ENCODE measurements at places on chromosomes 2 and 18. TPM values are rescaled to one million over a fixed set of nuclear protein-coding genes. Genes with fewer than 3 reads are reported as not detected.

The SP5 gene
- total RNA-seq: 0.44 TPM

The GPR155 gene
- total RNA-seq: 16.3 TPM

The CHST9 gene
- total RNA-seq: 2.0 TPM

The LBX2 gene
- 0.25 TPM for total RNA-seq

The ST3GAL5 gene
- total RNA-seq: 4.2 TPM

The CXCR1 gene
- total RNA-seq: 0.44 TPM

The IL37 gene
- total RNA-seq: not detected

The FAP gene
- 0.71 TPM for total RNA-seq

DNA sequence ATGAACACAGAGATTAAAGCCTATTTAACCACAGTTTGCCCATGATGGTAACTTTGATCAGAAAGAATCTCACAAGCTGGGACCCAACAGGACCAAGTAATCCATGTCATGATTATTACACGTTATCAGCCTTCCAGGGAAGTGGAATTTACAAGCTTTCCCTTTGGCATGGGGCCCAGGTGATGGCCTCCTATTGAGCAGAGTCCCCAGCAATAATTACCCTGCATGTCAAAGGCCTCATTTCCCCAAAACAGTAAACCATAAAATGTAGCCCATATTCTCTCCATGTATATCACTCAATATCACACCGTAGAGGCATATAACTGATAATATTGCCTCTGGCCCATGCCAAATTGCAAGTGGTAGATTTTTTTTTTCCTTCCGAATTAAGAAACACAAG, 38.9 kb downstream of the PRKRA start:
- DNase-seq: no peak

GRCh38 chr18:46772357-46772756, 15.5 kb upstream of the ST8SIA5 start:
- no peak for DNase-seq

DNA sequence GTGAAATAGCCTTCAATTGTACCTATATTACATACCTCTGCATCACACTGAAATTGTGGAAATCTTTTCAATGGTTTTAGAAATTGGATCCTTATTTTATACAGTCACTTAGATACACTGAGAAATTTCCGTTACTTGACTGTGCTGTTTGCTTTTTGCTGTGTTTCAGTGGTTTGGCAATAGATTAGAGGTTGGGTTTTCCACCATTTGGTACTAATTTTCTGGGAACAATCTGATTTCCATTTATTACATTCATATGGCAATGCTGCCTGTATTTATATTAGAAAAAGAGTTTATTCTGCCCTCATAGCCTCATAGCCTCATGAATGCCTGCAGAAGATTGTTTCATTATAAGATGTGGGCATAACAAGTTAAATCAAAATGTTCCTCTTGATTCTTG, 285.0 kb downstream of the GULP1 start:
- no peak for DNase-seq

DNA sequence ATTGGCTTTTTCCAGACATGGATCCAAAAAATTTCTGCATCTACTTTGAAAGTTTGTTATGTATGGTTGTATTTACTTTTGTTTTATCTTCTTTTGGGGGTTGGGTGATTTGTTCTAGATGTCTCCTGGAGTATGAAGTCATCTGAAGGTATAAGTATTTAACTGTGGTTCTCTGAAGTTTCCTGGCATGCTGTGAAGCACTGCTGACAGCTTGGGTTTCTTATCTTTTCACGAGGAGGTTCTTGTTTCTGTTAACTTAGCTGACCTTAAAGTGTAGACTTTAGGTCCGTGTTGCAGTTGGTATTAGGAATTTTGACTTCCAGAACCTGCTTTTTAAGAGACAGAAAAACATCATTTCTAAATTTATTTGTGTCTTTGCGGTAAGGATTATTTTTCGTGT, 15.9 kb downstream of the GLS start:
- no peak for DNase-seq

DNA sequence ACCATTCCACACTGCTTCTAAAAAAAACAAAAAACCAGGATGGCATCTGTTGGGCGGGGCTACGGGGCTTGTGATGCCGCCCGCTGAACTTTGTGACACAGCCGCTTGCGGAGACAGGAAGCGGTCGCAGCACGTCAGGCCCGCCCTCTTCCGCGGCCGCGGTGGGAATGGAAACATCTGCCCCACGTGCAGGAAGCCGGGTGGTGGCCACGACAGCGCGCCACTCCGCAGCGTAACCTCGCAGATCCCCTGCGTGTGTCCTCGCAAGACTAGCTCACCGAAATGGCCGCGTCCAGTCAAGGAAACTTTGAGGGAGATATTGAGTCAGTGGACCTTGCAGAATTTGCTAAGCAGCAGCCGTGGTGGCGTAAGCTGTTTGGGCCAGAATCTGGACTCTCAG, 168.5 kb downstream of the SUCLG1 start:
- DNase-seq: no peak

- DNase-seq: no peak
Observed at GRCh38 chr2:133158024-133158423, 410.2 kb downstream of the NCKAP5 start.

DNA sequence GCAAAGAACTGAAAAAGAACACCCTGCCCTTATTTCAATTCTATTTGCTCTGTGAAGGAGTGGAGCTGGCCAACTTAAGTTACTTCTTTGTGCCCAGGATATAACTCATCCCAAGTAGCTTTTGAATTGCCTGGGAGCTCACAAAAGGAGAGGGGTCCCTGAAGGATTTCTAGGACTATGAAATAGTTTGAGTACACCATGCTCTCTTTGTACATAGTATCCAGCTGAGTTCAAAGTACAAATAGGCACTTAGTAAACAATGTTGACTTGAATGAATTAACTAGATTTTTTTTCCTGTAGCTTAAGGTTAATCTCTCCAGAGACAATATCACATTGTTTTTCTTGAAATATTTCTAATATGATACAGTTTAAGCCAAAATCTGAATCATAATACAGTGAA, 47.7 kb downstream of the ZC3H15 start:
- DNase-seq: no peak

GRCh38 chr2:80135001-80135400, 169.6 kb downstream of the LRRTM1 start:
- DNase-seq: no peak

- DNase-seq: no peak
Observed at GRCh38 chr2:130251535-130251872, 53.3 kb upstream of the TUBA3E start.

DNA sequence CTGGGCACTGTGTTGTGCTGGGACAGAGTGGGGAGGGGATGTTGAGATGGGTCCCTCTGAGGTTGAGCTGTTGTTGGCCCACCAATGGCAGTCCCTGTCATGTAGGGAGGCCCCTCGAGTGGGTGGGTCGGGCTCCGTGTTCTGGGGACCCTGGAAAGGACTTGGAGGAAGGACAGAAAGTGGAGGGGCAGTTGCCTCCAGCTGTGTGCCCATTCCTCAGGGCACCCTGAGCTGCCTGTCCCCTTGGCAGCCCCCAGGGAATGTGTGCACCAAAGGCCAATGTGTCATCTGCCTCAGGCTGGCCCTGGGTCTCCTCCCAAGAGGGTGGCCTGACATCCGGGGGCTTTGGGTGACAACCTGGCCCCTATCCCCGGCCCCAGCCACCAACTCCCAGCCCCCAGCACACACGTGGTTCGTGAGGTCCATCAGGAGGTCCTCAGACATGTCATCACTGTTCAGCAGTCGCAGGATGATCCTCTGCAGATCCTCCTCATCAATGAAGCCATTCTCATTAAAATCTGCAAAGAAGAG, 57.7 kb downstream of the CIB4 start:
- DNase-seq: no peak

DNA sequence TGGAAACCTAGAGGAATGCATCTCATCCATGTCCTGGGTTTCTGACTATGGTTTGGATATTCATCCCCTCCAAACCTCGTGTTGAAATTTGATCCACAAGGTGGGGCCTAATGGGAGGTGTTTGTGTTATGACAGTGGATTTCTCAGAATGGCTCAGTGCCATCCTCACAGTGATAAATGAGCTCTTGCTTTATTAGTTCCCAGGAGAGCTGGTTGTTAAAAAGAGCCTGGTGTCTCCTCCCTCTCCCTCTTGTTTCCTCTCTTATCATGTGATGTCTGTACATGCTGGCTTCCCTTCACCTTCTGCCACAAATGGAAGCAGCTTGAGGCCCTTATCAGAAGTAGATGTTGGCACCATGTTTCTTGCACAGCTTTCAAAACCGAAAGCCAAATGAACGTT, 424.3 kb downstream of the DCC start:
- DNase-seq: no peak

DNA sequence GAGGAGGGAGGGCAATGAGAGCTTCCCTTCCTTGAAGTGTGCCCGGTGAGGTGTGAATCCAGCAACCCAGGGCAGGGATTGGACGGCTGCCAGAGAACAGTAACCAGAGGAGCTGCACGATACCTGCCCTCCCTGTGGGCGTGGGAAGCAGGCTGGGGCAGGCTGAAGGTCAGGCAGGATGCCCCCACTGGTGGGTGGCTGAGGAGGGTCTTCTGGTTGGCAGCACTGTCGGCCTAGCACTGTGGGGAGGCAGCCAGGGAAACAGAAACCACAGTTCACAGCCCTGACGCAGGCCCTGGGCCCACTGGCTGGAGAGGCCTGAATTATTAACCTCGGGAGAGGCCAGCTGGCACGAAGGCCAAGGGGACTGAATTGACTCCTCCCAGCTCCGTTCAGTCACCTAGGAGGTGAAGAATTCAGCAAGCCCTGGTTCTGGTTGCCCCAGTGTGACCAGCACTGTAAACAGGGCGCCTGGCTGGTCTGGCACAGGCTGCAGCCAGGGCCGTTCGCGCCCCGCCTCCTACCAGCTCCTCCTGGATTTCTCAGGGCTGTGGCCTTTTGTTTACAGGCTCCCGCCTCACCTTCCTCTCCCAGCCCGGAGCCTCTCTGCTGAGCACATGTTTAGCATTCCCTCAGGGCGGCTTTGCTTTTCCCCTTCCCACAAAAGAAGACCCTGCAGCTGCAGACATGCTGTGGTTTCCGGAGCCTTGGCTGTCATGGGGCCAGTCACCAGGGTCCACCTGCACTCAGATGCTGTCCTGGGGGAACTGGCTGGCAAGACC, 97.8 kb downstream of the B3GNT2 start:
- DNase-seq: peak; percentile 54

DNA sequence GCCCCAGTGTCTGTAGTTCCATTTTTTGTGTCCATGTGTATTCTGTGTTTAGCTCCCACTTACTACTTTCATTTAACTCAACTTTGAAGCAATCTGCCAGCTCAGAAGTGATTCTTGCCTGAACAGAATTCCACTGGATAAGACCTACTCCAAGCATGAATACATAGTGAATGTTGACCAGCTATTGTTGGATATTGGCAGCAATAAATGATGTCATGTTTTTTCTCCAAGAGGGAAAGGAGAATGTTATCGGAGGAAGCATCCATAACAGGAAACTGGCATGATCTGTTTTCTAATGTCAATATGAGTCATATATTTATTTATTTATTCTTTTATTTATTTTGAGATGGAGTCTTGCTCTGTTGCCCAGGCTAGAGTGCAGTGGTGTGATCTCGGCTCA, 36.8 kb upstream of the TRAPPC8 start:
- DNase-seq: no peak

GRCh38 chr2:109614715-109615636, 812 bp downstream of the SOWAHC start:
- DNase-seq: peak; percentile 20
